ENCODE measurements at places on chromosomes 2 and 18. TPM values are rescaled to one million over a fixed set of nuclear protein-coding genes. Genes with fewer than 3 reads are reported as not detected.

The SERPINB13 gene
- not detected for total RNA-seq

The MFSD2B gene
- total RNA-seq, result 0.62 TPM

The NEU2 gene
- total RNA-seq, result not detected

The GPAT2 gene
- total RNA-seq, result not detected

The EFEMP1 gene
- total RNA-seq, result 44.6 TPM

The UPP2 gene
- total RNA-seq, result not detected

The LYG1 gene
- total RNA-seq, result 1.5 TPM

The VAMP5 gene
- total RNA-seq, result not detected

The GREB1L gene
- 2.9 TPM for total RNA-seq

The EFHD1 gene
- 5.0 TPM for total RNA-seq

The THSD7B gene
- not detected for total RNA-seq

The TBR1 gene
- total RNA-seq, result not detected

The TMEM178A gene
- 0.21 TPM for total RNA-seq

The LAMA3 gene
- 55.8 TPM for total RNA-seq

The DSG2 gene
- total RNA-seq, result 57.5 TPM

The DSG4 gene
- not detected for total RNA-seq

The IWS1 gene
- total RNA-seq, result 36.2 TPM

The PASK gene
- 9.3 TPM for total RNA-seq

The AQP4 gene
- not detected for total RNA-seq

The KCNK3 gene
- total RNA-seq, result 0.76 TPM

The DGKD gene
- 103 TPM for total RNA-seq

The PLA2R1 gene
- 1.9 TPM for total RNA-seq

The C2orf80 gene
- total RNA-seq, result not detected

The SEC11C gene
- total RNA-seq, result 49.9 TPM

The PARD6G gene
- total RNA-seq, result 3.0 TPM

The ALK gene
- not detected for total RNA-seq

The SPEG gene
- 10.4 TPM for total RNA-seq

The PMAIP1 gene
- 11.7 TPM for total RNA-seq

The LYPD1 gene
- 15.2 TPM for total RNA-seq

The SAG gene
- total RNA-seq, result not detected

The OSR1 gene
- total RNA-seq, result 6.6 TPM

The PUM2 gene
- 34.8 TPM for total RNA-seq

The LCT gene
- 0.05 TPM for total RNA-seq

The VWC2L gene
- total RNA-seq, result not detected

The FOXD4L1 gene
- 0.31 TPM for total RNA-seq

The UGT1A5 gene
- not detected for total RNA-seq
